Activated naive CD4-positive, alpha-beta T cell (primary cell): ENCODE measurements at places on chromosomes 3 and 15.

DNA sequence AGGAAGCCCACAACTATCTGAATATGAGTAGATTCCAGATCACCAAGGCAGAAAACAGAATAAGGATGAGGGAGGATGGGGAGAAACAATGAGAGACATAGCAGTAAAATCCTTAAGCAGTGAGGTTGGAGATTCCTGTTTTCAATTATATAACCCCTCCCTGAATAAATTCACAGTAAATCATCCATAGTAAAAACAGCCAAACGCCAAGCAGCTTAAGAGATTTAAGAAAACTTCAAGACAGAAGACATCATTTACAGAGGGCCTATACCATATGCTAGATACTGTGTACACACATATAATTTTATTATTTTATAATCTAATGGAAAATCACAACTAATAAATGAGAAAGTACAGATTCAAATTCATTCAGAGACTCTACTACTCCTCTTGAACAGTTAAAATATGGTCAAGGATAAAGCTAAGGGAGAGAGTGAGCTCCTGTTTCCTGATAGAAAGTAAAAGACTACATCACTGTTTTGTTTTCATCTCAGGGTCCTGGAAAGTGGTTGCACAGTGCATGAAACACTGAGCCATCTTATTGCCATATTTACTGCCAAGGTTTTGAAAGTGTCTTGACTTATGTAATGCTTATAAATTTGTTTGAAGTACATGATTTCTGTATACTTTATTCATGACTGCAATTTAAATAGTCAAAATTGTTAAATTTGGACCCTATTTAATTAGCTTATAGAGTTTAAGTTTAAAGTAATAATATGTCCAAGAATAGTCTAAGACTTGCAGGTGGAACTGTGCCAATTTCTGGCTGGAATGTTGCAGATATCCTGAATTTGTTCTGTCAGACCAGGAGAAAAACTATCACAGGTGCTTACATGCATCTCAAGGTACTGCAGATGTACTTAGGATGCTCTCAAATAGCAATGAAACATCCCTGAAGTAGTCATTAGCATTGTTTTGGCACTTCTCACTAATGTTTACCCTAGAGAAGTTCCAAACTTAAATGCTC, 141.4 kb downstream of the TBL1XR1 start:
- no peak for DNase-seq

- DNase-seq: no peak
Measured at GRCh38 chr3:121362035-121362734, 183.6 kb downstream of the POLQ start.

- no peak for DNase-seq
Measured at GRCh38 chr3:144073698-144074097, 102.1 kb downstream of the DIPK2A start.

GRCh38 chr3:169117264-169117663, 546.2 kb downstream of the MECOM start:
- DNase-seq: no peak

DNA sequence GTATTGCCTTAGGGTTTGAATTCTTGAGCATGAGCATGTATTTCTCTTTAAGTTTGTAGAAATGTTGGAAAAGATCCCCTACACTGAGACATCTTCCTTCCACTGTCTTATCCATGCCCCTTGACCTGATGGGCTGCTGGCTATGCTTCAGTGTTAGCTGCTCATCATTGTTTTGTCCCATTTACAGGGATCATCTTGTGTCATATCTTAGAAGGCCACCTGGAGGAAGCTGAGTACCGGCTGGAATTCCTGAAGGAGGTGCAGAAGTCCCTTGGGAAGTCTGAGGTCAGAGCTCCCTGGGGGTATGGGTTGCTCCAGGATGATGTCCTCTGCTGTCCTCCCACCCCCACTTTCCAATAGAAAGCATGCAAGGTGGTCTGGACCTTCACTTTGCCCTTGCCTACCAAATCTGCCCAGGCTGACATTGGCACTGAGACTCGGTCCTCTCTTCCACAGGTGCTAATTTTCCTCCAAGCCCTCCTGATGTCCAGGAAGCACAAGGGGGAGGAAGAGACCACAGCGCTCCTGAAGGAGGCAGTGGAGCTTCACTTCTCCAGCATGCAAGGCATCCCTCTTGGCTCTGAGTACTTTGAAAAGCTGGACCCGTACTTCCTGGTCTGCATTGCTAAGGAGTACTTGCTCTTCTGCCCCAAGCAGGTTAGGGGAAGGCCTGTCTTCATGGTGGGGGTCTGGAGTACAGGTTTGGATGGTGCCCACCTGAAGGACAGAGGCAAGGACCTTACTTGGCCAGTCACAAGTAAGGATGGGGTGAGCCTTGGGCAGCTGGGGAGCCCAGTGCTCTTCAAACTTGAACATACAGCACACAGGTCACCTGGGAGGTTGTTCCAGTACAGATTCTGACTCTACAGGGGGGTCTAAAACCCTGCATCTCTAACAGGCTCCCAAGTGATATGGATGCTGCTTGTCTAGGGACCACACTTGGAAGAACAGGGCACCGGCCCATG, 17.7 kb downstream of the TTC21A start:
- DNase-seq: no peak

GRCh38 chr3:8538913-8539312, 37.3 kb downstream of the LMCD1 start:
- no peak for DNase-seq

GRCh38 chr15:42045211-42045615, 24.4 kb upstream of the PLA2G4E start:
- DNase-seq: no peak

GRCh38 chr3:165440380-165440779, 244.2 kb upstream of the SLITRK3 start:
- DNase-seq: no peak

DNA sequence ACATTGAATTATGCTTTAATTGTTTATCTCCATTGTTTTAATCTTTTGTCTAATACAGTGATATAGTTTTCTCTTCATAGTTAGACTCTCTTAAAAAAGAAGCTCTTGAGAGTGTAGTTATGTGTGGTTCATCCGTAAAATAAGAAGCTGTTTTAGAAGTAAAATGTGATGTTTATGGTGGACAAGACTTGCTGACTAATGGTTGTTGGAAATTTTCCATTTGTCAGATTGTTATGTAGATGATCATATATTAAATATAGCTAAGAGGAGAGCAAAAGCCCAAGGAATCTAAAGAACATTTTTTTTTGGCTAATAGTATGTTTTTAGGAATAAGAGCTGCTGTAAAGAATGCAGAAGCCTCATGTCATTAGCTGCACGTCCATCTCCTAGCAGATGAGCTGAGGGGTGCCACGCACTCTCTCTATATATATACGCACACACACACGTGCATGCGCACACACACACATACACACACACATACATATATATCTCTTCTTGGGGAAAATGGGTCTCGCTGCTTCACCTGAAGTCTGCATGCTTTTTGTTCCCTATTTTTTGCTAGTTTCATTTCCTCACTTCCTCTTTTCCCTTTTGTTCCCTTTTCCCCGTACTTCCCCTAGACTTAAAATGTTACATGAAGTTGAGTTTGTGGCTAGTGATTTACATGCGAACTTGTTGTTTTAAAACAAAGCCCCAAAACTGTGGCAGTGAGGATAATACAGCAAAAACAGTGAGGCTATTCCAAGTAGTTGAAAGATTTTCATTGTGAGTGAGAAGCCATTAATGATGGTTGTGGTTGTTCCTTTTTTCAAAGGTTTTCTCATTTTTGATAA, 107.8 kb downstream of the MBNL1 start:
- DNase-seq: no peak

DNA sequence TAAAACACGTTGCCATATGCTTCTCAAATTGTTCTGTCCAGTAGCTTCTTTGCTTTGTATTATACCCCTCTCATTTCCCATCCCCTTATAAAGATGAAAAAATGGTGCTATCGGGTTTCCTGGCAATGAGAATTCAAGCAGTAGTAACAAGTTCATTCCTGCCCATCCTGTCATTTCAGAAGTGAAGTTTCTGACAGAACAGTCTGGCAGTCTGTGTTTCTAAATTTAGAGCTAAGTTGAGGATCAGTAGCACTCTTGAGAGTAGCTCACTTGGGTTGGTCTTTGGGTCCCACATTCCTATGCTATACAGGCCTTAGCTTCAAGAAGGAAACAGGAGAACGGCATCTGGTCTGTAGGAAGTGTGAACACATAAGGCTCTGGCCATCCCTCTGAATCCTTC, 134.6 kb downstream of the GHSR start:
- no peak for DNase-seq

DNA sequence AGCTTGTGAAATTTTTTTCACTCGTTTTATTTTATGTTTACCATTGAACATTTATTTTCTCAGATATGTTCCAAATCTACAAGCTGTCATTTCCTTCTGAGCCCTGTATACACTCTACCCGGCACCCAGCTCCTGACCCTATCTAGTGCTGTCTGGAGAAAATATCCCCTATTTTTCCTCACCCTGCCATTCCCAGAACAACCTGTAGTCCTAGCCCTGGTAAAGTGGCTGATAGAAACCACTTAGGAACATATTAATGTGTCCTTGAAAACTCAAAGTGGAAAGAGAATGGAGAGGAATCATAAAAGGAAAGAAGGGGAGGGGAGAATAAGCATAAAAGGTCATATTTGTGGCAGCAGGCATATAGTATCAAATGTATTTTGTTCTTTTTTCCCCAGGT, 8.2 kb upstream of the TIMMDC1 start:
- DNase-seq: no peak

GRCh38 chr3:162525066-162525742, 1028.6 kb downstream of the OTOL1 start:
- no peak for DNase-seq

GRCh38 chr15:31559786-31560185, 233.2 kb downstream of the KLF13 start:
- DNase-seq: no peak

GRCh38 chr3:141096164-141096563, 45.0 kb downstream of the SPSB4 start:
- no peak for DNase-seq

GRCh38 chr3:74883690-74884089, 269.2 kb upstream of the CNTN3 start:
- no peak for DNase-seq

- DNase-seq: no peak
Measured at GRCh38 chr3:86801066-86801465, 189.9 kb downstream of the VGLL3 start.

DNA sequence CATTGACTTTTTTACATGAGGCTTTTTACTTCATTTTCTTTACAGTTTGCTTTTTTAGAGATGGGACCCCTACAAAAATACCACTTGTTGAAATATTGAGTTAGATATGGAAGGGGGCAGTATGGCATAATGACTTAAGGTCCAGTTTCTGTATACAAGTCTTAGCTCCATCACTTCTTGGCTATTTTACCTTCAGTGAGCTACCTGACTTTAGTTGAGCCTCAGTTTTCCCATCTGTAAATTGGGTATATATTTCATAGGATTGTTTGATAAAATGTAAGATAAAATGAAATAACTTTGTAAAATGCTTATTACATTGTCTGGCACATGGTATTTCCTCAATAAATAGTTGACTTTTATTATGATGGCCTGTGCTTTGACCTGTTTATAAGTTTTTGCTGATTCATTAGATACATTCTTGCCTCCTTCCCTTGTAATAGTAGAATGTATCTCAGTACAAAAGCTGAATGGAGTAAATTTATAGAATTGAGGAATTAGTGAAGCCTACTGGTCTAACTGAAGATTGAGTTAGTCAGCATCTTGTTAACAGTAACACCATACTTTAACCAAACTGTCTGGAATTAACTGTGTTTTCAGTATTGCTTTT, 27.6 kb downstream of the TBC1D23 start:
- DNase-seq: no peak

DNA sequence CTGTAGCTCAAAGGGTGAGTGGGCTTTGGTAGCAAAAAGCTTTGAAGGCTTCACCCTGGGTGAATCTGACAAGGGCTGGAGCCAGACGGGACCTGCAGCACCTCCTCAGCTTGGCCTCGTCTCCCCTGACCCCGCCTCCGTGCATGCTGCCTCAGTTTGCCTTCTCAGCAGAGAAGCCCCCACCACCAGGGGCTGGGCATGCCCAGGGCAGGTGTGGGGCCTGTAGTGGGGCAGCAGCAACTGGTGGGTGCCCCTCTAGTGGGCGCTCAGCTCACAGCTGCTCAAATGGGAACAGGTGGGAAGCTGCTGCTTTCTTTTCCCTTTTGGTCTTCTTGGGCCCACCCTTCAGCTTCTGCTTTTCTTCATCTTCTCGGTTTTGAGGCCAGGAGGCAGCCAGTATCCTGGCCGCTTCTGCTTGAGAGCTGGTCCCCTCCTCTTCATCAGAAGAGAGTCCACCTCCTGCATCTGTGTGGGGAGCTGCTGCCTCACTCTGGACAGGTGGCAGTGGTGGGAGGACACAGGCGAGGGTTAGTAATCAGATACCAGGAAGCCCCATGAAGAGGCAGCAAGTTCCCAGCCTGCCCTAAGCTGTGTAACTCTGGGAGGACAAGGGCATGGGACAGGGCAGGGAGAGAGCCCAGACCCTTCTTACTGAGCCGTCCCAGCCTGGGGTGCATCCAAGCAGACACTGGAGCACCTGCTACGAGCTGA, 21.0 kb downstream of the TMEM43 start:
- no peak for DNase-seq

- DNase-seq: no peak
Measured at GRCh38 chr3:187843654-187844053, 98.4 kb upstream of the BCL6 start.

DNA sequence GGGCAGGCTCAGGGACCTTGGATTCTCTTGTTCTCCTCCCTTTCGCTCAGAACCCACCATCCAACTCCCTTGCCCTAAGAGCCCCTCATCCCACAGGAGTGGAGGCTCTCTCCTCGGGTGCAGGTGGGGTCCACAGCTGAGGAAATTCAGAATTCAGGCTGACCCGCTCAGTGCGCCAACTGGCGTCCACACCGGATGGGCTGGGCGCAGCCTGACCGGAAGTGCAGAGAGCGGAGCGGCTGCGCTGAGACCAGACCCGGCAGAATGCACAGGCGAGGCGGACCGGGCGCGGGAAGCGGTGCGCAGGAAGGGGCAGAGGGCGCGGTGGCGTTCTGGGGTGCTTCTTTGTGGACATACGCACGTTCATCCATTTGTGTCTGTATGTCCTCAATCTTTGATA, 210.4 kb upstream of the NDN start:
- no peak for DNase-seq

DNA sequence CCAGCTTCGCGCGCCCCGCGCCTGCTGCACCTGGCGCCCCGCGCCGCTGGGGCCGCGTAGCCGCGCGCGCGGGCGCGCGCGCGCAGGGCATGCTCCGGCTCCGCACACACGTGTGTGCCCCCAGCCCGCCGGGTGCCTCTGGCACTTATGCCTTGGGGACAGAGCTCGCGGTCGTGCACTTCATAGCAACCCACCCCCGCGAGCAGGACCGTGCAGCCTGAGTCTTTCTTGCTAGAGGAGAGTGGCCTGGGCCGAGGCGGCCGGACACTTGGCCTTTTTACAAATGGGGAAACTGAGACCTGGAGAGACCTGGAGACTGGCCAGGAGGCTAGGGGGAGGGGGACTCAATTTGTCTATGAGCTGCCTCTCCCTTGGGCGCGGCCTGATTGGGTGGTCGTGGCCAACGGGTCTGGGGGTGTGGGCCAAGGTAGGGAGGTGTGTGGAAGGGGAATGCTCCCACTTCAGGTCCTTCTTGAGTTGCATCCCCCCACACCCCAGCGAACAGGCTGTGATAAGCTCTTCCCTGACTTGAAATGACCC, 562 bp downstream of the NBEAL2 start:
- DNase-seq: no peak
